ENCODE measurements at places on chromosomes 7 and 10.

DNA sequence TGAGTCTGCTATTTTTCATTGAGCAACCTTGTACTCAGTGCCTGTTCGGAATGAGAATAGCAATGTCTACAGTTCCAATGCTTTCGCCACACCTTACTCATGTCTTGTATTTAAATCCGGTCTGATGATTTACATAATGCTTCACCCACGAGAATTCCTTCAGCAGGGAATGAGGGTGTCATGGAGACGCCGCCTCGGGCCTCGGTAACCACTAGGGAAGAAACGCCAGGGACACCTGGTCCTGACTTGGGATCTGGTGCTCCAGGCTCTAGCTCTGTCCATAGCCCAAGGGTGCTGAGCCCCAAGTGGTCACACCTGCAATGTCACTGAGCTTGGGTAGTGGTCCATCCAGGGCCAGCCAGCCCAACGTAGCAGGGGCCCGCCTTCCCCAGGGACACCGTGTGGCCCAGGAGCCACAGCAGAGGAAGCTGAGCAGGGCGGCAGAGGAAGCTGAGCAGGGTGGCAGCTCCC is 37.4 kb downstream of the PRKAG2 start:
- H3K4me3 ChIP-seq = peak overlapping the region; percentile 76
- peak overlapping the region; percentile 39 for H3K27ac ChIP-seq
- DNase-seq = no peak
- no peaks in the 10 kb centered on the region for H3K36me3 ChIP-seq
- no peaks in the 10 kb centered on the region for H3K27me3 ChIP-seq

DNA sequence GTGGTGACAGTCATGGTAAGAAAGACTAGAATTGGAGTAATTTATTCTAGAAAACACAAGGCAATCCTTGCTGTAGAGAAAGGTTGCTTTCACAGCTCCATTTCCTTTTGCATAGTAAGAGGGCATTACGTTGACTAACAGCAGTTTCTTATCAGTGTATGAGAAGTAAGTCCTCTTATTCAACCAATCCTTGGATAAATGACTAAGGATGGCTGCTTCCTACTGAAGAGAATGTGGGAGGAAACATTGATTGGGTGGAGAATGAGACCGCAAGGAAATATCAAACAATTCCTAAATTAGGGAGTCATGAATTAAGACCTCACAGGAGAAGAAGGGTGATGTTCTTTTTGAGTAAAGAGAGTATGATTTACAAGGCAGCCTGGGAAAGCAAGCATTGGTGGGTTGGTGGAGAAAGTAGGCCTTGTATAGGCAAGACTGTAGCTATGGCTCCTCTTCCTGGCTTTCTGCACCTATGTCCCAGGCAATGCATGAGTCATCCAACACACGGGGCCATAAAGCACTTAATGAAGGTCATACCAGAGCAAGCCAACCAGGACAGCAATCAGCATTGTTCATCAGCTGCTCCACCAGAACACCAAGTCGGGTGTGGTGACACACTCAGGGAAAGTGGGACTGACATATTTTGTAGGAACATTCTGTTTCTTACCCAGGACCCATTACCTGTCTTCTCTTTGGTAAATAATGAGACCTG is 5.6 kb downstream of the MGAM start:
- DNase-seq = no peak
- no peaks in the 10 kb centered on the region for H3K36me3 ChIP-seq
- no peaks in the 10 kb centered on the region for H3K4me1 ChIP-seq
- H3K27me3 ChIP-seq = peaks cover 24% of the 10 kb centered on the region
- H3K27ac ChIP-seq = no peak overlapping the region

DNA sequence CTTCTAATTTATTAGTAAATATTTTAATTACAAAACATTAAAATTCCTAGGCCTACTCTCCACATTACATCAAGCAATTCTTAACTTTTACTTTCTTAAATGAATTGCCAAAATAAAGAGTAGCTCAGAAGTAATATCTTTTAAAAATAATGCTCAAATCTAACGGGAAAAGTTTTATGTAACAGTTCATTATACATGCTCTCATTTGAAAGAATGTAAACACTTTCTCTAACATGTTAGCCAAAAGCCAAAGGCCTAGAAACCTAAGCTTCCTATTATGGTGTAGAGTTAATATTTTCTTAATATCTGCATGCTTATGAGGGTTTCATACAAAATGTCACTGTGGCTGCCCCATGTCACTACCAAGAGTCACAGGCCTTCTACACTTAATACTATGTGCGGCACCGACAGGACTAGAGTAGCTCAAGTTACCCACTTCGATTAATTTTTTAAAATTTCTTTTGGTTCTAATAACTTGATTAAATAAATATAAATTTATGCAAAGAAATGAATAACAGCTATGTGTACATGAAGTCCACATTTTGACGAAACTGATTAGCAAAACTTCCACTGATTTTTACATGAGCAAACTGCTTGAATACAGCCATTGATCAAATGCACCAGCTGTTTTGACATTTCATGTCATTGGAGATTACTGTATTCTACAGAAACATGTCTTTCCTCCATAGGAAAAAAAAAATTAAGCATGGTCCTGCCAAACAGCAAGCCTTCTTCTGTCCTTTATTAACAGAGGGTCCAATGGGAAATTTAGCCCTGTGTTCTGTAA is 3.5 kb downstream of the COBL start:
- H3K27ac ChIP-seq = no peak overlapping the region
- H3K4me3 ChIP-seq = no peak overlapping the region
- H3K36me3 ChIP-seq = no peaks in the 10 kb centered on the region

DNA sequence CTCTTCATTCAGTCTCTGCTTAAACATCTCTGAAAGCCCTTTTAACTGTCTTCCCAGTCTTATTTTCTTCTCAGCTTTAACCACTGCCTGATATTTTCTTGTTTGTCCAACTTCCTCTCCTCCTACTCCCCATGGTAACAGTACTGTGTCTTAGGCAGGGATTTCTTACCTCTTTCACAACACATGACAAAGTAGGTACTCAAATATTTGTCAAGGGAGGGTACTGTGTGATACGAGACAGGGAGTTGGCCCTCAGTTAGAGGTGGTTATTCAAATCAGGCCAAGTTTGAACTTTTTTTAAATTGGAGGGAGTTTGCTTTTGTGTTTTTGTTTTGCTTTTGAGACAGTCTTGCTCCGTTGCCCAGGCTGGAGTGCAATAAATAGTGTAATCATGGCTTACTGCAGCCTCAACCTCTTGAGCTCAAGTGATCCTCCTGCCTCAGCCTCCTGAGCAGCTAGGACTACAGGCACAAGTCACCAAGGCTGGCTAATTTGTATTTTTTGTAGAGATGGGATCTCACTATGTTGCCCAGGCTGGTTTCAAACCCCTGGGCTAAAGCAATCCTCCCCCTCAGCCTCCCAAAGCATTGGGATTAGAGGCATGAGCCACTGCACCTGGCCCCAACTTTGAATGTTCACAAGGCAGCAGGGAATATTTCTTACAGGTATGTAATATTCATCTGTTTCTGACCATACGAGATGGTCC is 2.5 kb upstream of the KPNA7 start:
- DNase-seq = no peak
- H3K27ac ChIP-seq = no peak overlapping the region
- no peaks in the 10 kb centered on the region for H3K27me3 ChIP-seq
- no peaks in the 10 kb centered on the region for H3K36me3 ChIP-seq
- peaks cover 1% of the 10 kb centered on the region for H3K4me1 ChIP-seq
- H3K4me3 ChIP-seq = no peak overlapping the region

GRCh38 chr10:61350068-61350467 is 103.1 kb downstream of the TMEM26 start:
- H3K36me3 ChIP-seq = no peaks in the 10 kb centered on the region
- H3K4me1 ChIP-seq = no peaks in the 10 kb centered on the region
- no peak overlapping the region for H3K4me3 ChIP-seq
- no peak for DNase-seq

- peak overlapping the region; percentile 100 for H3K27ac ChIP-seq
- H3K36me3 ChIP-seq = peaks cover 19% of the 10 kb centered on the region
- peak; percentile 57 for DNase-seq
- peak overlapping the region; percentile 89 for H3K4me3 ChIP-seq
- no peaks in the 10 kb centered on the region for H3K27me3 ChIP-seq
- H3K4me1 ChIP-seq = peaks cover 51% of the 10 kb centered on the region
Measured at GRCh38 chr7:23531050-23531793, 559 bp downstream of the TRA2A start.

DNA sequence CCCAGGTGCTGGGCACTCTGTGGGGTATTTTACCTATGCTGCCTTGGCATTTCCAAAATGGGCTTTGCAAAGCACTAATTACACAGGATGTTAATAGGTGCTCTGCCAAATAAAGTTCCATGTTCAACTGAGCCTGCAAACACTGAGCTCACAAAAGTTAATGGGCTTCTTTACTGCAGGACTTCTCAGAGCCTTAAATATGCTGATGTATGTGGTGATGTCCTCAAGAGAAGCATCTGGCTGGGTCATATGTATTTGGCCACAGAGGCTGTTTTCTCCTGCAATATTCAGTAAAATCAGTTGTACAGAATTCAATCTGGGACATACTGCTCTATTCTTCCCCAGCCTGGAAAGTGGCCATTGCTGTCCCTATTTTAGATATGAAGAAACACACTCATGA is 31.3 kb downstream of the GRID1 start:
- no peaks in the 10 kb centered on the region for H3K36me3 ChIP-seq
- peaks cover 13% of the 10 kb centered on the region for H3K27me3 ChIP-seq
- DNase-seq = no peak
- H3K4me1 ChIP-seq = no peaks in the 10 kb centered on the region

- H3K27me3 ChIP-seq = no peaks in the 10 kb centered on the region
- no peak overlapping the region for H3K27ac ChIP-seq
- DNase-seq = no peak
- no peaks in the 10 kb centered on the region for H3K4me1 ChIP-seq
- no peaks in the 10 kb centered on the region for H3K36me3 ChIP-seq
Measured at GRCh38 chr10:34677591-34677990, 137.5 kb downstream of the PARD3 start.

GRCh38 chr7:155003092-155003375 is at the start of gene PAXIP1:
PAXIP1 (minus strand) TSS chr7:155003124; CDS start chr7:155002929, 195 bp downstream.
- H3K4me3 ChIP-seq = peak within 1 kb of the TSS; percentile 93
- DNase-seq = no peak
- H3K36me3 ChIP-seq = peaks cover 7% of the 10 kb centered on the region

DNA sequence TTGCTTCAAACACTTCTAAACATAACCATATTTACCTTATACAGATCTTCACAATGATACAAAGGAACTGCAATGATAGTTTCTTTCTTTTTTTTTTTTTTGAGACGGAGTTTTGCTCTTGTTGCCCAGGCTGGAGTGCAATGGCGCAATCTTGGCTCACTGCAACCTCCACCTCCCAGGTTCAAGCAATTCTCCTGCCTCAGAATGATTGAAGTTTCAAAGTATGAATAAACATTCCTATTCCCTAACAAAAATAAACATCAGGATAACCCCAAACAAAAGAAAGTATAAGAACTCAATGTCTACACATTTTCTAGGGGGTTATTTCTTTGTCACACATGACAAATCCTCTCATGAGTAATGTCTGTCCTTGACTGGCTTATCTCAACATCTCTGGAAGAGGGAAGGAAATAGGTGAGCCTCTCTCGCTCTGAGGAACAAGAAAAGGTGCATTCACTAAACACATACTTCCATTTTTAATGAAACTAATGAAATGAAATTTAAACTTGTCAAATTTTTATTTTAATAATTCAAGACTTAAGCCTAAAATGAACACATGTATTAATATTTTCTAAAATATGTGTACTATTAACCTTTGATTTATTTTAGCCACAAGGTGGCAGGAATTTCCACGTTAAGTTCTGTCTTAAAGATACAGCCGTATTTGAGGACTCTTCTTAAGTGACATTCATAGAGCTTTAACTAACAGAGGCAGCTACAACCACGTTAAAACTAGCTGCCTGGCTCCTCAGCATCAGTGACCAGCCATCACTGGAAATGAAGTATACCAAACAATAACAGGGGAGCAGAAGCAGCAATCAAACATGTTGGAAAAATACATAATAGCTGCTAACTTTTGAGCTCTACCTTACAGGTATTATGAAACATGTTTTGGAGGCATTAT is 58.3 kb downstream of the MALSU1 start:
- no peak overlapping the region for H3K27ac ChIP-seq
- no peaks in the 10 kb centered on the region for H3K36me3 ChIP-seq
- DNase-seq = peak; percentile 35
- no peak overlapping the region for H3K4me3 ChIP-seq

GRCh38 chr10:71696628-71697326 is 22.8 kb downstream of the C10orf105 start:
- H3K36me3 ChIP-seq = no peaks in the 10 kb centered on the region
- no peak overlapping the region for H3K27ac ChIP-seq
- peaks cover 60% of the 10 kb centered on the region for H3K4me1 ChIP-seq
- H3K4me3 ChIP-seq = peak overlapping the region; percentile 30

DNA sequence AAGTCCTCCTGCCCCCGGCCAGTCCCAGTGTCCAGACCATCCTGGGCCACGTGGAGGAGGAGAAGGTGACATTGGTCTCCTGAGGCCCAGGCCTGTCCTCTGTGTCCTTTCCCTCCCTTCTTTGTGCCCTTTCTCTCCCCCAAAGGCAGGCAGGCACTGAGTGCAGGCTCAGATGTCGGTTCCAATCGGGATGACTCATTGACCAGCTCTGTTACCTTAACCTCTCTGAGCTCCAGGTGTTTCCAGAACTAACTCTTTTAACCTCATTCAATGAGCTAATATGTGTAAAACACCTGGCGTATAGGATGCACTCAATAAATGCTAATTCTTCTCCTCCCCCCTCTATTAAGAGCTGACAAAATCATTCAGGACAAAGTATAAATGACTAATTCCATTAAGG is 25.7 kb downstream of the MACROH2A2 start:
- H3K4me3 ChIP-seq = no peak overlapping the region
- H3K27ac ChIP-seq = no peak overlapping the region
- H3K4me1 ChIP-seq = no peaks in the 10 kb centered on the region
- H3K36me3 ChIP-seq = no peaks in the 10 kb centered on the region
- peaks cover 5% of the 10 kb centered on the region for H3K27me3 ChIP-seq

DNA sequence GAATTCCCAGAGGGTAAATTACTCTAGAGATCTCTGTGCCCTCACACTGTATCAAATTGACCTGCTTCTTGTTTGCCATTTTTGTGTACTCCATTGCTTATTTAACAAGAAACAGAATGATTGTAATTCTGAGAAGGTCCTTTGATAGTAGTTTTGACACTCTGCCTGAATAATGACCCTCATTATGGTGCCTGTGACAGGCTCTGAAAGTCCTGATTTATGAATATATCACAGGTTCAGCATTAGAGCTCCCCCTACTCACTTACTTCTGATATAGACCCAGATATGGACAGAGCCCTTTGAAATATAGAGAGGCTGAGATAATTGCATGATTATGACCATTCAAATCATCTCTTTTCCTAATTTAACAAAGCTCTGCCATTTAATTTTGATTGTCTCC is 465.2 kb downstream of the MDFIC start:
- H3K36me3 ChIP-seq = no peaks in the 10 kb centered on the region
- no peaks in the 10 kb centered on the region for H3K4me1 ChIP-seq
- DNase-seq = no peak
- no peak overlapping the region for H3K27ac ChIP-seq

DNA sequence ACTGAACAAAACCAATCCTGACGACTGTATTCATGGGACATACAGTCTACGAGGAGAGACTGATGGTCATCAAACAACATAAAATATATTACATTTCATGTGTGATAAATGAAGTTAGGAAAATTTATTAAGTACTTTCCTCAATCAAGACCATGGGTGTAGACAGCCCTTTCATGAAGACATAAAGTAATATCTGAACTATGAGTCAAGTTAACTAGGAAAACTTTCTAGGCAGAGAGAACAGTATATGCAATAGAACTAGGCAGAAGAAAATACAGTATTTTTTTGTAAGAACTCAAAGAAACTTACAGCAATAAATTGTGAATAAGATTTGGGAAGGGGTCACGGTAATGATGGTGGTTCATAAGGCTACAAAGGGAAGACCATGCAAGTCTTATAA is 112.8 kb downstream of the JMJD1C start:
- no peak for DNase-seq
- H3K27ac ChIP-seq = no peak overlapping the region

GRCh38 chr7:107924841-107925504 is 34.0 kb downstream of the DLD start:
- H3K4me3 ChIP-seq = no peak overlapping the region
- H3K27me3 ChIP-seq = no peaks in the 10 kb centered on the region
- H3K36me3 ChIP-seq = peaks cover 28% of the 10 kb centered on the region
- peak overlapping the region; percentile 76 for H3K27ac ChIP-seq
- H3K4me1 ChIP-seq = peaks cover 52% of the 10 kb centered on the region
